ENCODE measurements at places on chromosomes 6 and 20.

- no peak for DNase-seq
These were observed 29.3 kb upstream of the PRDM1 start for GRCh38 chr6:106056746-106057390.

DNA sequence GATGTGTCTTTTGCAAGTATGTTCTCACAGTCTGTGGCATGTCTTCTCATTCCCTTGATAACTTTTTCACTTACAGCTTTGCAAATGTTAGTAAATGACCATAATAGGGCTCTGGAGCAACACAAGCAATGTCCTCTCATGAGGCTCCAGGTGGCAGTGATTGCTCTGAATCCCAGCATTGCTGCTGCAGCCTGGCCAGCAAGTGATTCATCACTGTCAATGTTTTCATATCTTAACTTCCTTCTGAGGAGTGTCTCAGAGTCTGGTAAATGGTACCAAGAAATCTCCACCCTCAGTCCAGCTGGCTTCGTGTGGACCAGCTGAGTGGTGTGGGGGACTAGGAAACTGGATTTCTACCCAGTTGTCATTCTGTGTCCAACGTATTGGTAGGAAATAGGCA lies 139.6 kb downstream of the MYLK4 start:
- DNase-seq: no peak

GRCh38 chr20:4018023-4018748 lies 2.8 kb upstream of the RNF24 start:
- DNase-seq: no peak

GRCh38 chr6:158488065-158488464 lies 71.8 kb upstream of the TMEM181 start:
- DNase-seq: no peak

GRCh38 chr6:45681860-45682511 lies 304.3 kb upstream of the SUPT3H start:
- no peak for DNase-seq

GRCh38 chr20:37777012-37777950 lies 83.5 kb downstream of the CTNNBL1 start:
- DNase-seq: no peak

DNA sequence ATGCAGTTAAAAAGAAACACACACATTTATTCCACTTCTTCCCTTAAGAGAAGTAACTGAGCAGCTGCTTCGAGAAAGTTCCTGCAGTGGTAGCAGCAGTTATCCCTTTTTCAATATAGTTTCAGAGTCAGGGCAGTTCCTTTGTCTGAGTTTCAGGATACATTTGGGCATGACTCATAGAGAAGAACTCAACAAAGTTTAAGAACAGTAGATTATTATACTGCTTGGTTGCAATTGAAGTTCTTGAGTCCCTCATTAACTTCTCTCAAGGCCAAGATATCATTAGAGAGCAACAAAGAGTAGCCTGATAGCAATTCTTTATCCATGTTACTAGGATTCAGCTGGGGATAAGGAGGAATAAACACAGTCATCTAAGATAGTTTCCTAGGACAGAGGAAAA lies 54.4 kb downstream of the TPD52L1 start:
- DNase-seq: no peak

DNA sequence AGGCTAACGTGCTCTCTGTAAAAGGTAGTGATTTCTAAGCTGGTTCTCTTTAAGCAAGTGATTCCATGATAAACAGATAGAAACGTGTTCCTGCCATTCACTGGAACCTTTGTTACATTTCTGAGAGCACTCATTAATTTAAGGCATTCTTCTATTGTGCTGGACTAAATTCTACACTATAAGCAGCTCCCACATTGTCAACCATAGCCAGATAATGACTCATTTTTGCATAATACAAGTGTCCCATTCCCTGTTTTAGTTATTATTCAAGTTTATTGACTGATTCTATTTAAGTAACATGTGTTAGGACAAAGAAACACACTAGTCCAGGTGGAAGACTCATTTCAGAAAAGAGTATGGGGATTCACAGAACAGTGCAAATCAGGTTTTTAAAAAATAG lies 13.5 kb upstream of the XRN2 start:
- DNase-seq: no peak

- DNase-seq: no peak
These were observed 130.2 kb upstream of the CEP162 start for GRCh38 chr6:84357631-84358030.

GRCh38 chr6:42984001-42984923 lies at the start of gene PPP2R5D:
PPP2R5D (plus strand) TSS chr6:42984570; CDS start chr6:42984678, 108 bp downstream.
- peak; percentile 91 for DNase-seq

GRCh38 chr6:282177-282866 lies 10.0 kb upstream of the DUSP22 start:
- no peak for DNase-seq

DNA sequence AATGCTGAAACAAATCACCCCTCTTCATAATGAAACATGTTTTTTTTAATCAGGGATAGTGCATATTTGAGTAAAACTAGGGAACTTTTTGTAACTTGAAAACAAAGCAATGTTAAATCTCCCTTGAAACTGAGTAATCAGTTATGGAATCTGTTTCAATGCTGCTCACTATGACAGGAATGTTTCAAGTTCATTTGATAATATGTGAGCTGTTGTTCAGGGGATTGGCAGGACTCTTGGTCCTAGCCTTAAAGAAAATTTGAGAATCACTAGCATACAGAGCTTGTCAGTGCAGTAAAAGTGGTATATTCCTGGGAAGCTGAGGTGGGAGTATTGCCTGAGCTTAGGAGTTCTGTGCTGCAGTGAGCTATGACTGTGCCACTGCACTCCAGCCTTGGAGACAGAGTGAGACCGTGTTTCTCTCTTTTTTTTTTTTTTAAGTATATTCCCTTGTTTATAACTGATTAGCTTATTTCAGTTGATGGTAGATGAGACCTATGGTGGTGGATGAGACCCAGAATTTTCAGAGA lies 21.6 kb upstream of the CALHM6 start:
- DNase-seq: no peak

DNA sequence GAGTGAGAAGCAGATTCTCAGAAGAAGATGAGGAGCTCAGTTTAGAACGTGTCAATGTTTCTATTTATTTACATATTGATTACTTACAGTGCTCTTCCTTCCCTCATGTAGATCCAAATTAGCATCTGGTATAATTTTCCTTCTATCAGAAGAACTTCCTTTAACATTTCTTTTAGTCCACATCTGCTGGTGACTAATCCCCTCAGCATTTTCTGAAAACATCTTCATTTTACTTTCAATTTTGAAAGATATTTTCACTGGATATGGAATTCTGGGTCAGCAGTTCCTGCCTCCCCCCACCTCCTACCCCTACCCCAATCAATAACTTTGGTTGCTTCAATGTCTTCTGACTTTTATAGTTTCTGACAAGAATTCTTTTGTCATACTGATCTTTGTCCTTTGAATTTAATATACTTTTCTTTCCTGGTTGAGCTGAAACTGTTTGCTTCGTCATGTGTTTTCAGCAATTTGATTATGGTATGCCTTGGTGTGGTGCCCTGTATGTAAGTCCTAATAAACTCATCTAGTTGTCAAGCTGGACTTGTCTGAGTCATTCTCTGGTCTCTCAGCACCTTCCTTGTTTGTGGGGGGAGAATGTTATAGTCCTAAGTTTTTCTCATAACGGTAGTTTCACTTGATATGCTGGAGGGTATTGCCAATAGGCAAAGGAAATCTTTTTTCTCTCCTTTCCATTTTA lies 57.0 kb downstream of the SMPDL3A start:
- no peak for DNase-seq

GRCh38 chr6:122289762-122290539 lies 109.5 kb upstream of the HSF2 start:
- no peak for DNase-seq

DNA sequence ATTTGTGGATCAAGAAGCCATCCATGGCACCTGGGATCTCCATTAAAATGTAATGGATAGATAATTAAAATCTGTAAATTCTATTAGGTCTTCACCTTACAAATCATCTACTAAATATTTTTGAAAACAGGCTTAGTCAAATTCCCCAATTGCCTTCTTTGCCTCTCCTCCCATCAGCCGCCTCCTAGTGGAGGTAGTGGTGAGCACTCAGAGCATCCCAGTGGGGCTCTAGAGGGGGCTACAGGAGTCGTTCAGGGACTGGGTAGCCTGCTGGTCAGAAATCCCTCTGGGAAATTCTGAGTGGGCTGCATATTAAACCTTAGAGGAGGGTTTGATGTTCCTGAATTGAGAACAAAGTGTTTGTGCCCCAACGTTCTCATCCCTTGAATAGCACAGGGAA lies 20.8 kb upstream of the PAX1 start:
- no peak for DNase-seq

- DNase-seq: no peak
These were observed 242.0 kb downstream of the ARID1B start for GRCh38 chr6:157019115-157019641.

DNA sequence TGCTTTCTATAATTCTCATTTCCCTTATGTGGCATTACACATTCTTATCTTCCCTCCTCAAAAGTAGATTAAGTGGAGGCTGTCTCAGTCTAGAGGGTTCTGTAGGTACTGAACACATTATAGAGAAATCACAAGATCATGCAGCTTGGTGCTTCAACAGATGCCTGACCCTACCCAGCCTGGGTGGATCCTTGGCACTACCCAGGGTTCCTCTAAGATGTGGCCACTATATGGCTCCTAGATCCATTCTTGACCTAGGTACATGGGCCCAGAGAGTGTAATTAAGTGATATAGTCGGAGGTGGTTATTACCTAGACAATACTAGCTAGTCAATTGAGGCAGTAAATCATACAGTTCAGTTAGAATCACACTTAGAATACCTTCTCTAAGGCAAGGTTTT lies 213.9 kb downstream of the AKAP7 start:
- no peak for DNase-seq

- no peak for DNase-seq
These were observed 96.7 kb downstream of the BMP5 start for GRCh38 chr6:55778705-55779104.

DNA sequence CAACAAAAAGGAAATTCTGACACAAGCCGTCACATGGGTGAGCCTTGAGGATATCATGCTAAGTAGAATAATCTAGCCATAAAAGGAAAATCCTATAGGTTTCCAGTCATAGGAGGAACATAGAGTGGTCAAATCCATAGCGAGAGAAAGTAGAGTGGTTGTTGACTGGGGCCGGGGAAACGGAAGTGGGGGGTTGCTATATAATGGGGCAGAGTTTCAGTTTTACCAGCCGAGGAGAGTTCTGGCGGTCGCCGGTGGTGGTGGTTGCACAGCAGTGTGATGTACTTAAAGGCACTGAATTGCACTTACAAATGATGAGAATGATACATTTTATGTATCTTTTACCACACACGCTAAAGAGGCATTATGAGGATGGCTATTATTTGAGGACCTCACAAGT lies 4.9 kb downstream of the GPR31 start:
- DNase-seq: no peak

DNA sequence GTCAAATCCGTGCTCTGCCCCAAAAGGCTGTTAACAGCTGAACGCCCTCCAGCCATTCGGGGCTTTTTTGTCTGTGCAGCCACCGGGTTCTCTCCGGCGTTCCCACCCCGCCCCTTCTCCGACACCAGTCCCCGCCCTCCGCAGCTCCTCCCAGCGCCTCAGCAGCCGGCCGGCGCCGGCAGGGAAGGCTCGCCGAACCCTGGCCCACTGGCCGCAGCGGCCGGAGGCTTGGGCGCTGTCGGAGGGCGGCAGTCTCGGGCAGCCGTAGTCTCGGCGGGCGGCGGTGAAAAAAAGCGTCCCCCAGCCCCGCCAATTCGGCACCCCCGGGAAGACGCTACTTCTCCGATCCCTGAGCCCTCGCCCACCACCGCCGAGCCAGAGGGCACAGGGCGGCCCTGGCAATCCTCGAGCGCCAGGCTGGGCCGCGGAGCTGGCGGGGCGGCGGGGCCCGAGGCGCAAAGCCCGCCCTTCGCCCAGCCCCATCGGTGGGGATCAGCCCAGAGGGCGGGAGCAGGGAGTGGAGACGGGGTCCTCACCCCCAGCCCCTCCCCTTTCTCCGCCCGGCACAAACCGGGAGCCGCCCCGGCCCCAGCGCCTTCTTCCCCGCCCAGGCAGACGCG lies at the start of gene SESN1:
Gene SESN1 (minus strand): TSS at position 431 of the 620 bp plus-strand sequence. CDS start 773 bp downstream, outside the sequence.
- DNase-seq: peak; percentile 90

- no peak for DNase-seq
These were observed 111.7 kb downstream of the THBS2 start for GRCh38 chr6:169141671-169142537.

DNA sequence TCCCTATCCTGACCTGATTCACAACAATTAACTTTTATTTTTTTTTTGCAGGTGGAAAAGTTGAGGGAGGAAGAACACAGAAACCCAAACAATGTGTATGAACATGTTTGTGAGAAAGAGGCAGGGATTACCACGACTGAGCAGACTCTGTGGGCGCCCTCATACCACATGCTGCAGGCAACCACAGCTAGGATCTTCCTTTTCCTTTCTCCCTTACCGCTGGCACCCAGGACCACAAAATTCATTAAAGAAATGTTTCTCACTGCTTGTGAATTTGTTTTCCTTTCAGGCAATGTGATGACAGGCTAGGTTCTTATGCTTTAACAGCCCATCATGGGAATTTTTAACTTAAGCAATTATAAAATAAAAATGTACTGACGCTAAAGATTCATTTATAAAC lies 287.1 kb downstream of the GMDS start:
- no peak for DNase-seq

GRCh38 chr6:133130863-133131262 lies 110.3 kb upstream of the EYA4 start:
- no peak for DNase-seq

DNA sequence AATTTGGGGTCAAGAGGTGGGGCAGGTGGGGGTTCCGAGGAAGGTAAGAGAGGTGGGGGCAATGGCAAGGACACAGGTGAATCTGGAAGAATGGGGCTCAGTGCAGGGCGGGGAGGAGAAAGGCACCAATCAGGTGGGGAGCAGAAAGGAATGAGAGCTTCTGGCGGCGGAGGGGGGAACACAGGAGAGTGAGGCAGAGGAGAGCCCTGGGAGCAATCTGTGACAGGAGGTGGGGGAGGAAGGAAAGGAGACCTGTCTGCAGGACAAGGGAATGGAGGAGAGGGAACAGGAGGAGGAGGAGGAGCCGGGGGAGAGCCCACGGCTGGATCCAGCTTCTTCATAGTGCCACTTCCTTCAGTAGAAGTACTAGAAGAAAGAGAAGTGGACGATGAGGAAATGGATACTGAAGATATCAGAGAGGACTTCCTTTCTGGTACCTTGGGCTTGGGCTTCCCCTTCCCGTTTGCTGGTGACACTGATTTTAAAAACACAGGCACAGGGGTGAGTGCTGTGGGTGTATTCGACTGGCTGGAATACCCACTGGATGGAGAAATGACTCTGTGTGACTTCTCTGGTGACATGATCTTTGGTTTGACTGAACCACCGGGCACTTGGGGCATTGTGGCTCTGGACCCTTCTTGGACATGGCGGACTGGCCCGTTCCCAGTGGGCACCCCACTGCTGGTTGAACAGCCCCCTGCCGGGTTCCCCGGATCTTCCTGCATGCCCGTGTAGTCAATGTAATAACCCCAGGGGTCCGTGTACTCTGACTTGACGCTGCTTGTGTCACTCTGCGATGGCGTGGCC lies 27.4 kb downstream of the HEBP2 start:
- no peak for DNase-seq

DNA sequence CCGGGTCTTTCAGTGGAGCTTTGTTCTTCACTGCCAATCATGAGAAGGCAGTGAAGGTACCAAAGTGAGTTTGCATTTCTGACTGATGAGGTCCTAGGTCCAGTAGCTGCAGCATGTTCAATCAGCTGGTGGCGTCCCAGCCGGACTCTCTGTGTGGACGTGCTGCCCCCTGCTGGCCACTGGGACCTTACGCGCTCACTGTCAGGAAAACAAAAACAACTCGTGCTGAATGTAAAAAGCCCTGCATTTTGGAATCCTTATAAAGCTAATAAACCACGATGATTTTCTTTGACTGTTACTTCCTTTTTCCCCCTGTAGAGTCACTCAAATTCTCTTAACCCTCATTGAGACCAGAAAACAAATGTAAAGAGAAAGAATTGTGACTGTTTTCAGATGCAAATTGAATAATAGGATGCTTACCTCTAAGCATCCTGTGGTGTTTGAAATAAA lies 4.9 kb upstream of the CD24 start:
- peak; percentile 79 for DNase-seq

Measured in stimulated activated CD4-positive, alpha-beta T cell treated with anti-CD3 and anti-CD28 coated beads, TNF-alpha, amount 100 ng/mL, for 48 hours (primary cell).